Thyroid gland (tissue), 4 donors: ENCODE measurements at places on chromosomes 6 and 20. TPM values are rescaled to one million over a fixed set of nuclear protein-coding genes. Genes with fewer than 3 reads are reported as not detected.

DNA sequence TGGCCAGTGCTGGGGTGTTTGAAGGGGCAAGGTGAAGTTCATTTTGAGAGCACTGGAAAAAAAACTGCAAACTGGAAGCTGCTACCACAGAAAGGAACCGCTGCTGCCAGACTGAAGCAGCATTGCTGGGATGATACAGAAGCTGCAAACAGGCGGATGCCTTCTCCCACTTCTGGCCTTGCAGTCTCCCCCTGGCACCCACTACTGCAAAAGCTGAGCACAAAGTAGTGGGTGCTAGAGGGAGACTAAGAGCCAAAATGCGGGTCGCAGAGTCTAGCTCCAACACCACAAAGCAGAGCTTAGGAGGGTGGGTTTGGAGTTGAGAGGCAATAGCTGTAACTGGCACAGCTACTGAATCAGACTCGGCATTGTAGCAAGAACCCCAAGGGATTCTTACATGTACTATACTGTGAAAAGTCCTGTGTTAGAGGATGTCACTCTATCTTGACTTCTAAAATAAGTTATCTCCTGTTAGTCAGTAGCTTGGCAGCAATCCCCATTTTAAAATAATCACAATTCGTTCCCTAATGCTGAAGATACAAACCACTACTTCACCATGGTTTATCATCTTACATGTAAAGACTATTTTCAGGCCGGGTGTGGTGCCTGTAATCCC lies 44.0 kb upstream of the COL21A1 start:
- no peak for DNase-seq

GRCh38 chr6:40500227-40500626 lies 86.9 kb downstream of the LRFN2 start:
- DNase-seq, result peak; percentile 44

Gene TBX18
- 7.5 TPM for total RNA-seq

GRCh38 chr6:72963946-72964345 lies 261.4 kb downstream of the KHDC1L start:
- no peak for DNase-seq

DNA sequence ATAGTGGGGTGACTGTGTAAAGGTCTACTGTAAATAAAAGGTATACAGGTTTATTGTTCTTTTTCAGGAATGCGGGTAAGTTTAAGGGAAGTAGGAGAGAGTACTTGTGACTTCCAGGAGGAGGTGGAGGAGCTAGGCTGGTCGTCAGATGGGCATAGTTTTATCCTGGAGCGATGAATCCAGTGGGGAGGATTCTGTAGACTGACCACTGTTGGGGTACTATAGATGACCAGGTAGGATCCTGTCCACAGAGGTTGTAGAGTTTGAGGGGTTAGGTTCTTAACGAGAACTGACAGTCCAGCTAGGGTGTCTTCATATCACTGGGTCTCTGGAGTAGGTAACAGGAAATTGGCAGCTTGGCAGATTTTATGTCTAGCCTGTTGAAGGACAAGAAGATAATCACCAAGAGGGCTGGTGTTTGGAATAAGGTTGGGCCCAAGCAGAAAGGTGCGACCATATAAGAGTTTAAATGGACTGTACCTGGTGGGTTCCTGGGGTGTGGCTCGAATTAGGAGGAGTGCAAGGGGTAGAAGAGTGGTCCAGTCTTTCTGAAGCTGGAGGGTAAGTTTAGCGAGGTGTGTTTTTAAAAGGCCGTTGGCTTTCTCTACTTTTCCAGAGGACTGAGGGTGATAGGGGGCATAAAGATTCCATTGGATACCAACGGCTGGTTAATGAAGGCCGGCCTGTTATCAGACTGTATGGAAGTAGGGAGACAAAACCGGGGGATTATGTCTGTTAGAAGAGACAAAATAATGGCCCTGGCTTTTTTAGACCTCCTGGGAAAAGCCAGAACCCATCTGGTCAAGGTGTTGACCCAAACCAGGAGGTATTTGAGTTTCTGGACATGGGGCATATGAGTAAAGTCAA lies 751.3 kb upstream of the ADGRB3 start:
- DNase-seq, result no peak

DNA sequence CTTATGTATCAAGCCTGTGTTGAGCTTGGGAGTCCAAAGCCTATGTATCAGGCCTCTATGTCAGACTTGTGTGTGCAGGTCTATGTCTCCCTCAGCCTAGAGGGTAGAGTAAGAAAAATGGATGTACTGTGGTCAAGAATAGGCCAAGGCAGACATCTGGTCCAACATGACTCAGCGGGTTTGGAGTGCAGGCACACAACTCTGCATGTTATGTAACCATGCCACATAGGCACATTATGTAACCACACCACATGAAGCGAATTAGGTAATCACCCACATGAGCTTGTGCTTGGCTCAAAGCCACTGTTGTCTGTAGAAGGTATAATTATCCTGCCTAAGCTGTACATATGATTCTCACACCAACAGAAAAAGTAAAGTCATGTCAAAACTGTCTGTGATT lies 1190.5 kb upstream of the EYS start:
- no peak for DNase-seq

Gene CENPQ
- total RNA-seq, result 2.4 TPM
